Thoracic aorta (tissue), 2 donors: ENCODE measurements at places on chromosomes 5 and 9. TPM values are rescaled to one million over a fixed set of nuclear protein-coding genes. Genes with fewer than 3 reads are reported as not detected.

- peak overlapping the region; percentile 64 for H3K27ac ChIP-seq
- no peaks in the 10 kb centered on the region for H3K36me3 ChIP-seq
- no peak for DNase-seq
- H3K4me1 ChIP-seq: peaks cover 37% of the 10 kb centered on the region
- H3K27me3 ChIP-seq: no peaks in the 10 kb centered on the region
These were observed 256.7 kb downstream of the ARRDC3 start for GRCh38 chr5:91126448-91126847.

DNA sequence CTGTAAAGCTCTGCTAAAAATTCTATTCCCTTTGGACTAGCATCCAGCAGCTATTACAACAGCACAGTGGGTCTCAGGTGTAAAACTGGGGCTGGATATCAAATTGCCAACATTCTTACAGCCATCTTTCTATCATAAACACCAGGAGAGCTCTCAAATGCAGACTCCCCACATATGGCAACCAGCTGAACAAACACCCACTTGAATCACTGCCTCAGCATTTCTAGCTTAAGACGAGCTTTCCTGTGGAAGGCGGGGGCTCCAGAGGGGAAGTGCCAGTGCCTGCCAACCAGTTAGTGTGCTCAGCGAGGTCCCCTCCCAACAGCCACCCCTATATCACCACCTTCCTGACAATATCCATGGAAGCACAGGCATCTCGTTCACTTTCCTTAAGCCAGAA, 62.2 kb downstream of the IPPK start:
- H3K4me1 ChIP-seq: peaks cover 33% of the 10 kb centered on the region
- peaks cover 11% of the 10 kb centered on the region for H3K36me3 ChIP-seq
- H3K4me3 ChIP-seq: peak overlapping the region; percentile 8
- peak overlapping the region; percentile 84 for H3K27ac ChIP-seq
- no peaks in the 10 kb centered on the region for H3K27me3 ChIP-seq

DNA sequence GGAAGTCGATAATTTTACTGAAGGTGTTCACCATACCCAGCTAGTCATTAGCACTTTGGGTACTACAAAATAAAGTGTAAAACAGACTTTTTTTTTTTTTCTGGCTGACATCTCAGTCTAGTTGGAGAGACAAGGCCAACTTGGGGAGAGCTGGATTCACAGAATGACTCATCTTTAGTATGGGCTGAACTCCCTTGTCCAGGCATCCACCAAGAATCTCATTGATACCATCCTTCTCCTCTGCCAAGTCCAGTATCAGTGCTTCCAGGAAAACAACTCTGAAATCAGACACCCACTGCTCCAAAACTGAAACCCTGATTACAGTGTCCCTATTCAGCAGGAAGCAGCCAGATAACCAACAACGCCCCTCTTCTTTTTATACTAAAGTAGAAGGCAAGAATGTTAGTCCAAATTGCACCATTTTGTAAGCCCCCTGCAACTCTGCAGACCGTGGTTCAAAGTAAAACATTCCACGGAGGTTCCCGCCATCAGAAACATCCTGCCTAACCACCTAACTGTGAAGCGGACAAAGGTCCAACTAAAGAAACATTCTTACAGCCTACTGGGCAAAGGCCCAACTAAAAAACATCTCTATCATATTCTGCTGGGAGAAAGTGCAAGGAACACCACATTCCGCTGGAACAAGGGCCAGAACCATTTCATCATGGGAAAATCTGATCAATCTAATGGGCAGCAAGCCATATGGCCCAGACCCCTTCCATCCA, 728.2 kb downstream of the BRINP1 start:
- peaks cover 13% of the 10 kb centered on the region for H3K4me1 ChIP-seq
- no peaks in the 10 kb centered on the region for H3K36me3 ChIP-seq
- no peak overlapping the region for H3K27ac ChIP-seq

DNA sequence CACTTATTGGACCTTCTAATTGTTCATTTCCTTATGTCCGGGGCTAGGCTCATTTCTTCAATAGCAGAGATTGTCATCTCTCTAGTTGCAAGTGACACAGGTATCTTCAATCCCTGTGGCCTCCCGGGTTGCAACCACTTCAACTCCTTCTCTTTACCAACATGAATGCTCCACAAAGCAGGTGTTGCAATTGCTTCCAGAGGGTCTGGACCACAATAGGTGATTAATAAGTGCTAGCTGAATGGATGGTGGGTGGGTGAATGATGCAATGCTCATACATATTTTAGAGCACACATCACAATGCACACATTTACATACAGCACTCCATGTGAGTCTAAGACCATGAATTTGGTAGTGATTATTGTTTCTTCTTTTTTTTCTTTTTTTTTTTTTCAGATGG, 2.6 kb downstream of the CEMIP2 start:
- no peaks in the 10 kb centered on the region for H3K36me3 ChIP-seq
- H3K4me1 ChIP-seq: peaks cover 46% of the 10 kb centered on the region
- H3K27me3 ChIP-seq: no peaks in the 10 kb centered on the region
- no peak overlapping the region for H3K27ac ChIP-seq
- H3K4me3 ChIP-seq: no peak overlapping the region

- no peaks in the 10 kb centered on the region for H3K4me1 ChIP-seq
- no peak overlapping the region for H3K27ac ChIP-seq
- DNase-seq: no peak
- no peaks in the 10 kb centered on the region for H3K36me3 ChIP-seq
These were observed 216.7 kb downstream of the CTNND2 start for GRCh38 chr5:11687498-11687897.

The MIGA2 gene
- total RNA-seq: 31.3 TPM

DNA sequence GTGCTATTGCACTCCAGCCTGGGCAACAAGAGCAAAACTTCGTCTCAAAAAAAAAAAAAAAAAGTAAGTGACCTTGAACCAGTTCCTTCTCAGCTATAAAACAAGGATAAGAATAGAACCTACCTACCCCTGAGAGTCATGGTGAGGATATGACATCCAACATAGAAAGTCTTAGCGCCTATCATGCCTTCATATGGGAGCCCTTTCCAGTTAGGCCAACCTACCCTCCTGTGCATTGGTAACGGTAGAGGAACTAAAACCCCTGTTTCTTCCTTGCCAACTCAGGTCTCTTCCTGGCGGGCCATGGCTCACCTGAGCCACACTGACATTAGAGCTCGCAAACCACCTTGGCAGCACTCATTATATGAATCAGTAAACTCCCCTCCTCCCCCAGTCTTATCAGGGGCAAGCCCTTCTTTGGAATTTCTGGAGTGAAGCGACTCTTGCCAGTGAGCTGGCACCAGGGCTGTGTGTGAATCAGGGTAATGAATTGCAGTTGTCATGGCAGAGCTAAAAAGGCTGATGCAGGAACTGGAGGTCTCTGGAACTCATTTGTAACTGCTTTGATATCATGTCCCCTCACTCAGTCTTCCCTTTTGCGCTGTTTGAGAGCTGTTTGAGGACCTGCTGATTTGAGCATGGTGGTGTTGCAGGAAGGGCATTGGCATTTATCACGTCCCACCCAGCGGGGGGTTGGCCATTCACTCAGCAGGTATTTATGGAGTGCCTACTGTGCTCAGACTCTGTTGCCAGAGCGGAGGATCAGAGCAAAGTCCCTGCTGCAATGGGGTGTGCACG, 10.3 kb downstream of the WWC1 start:
- no peaks in the 10 kb centered on the region for H3K36me3 ChIP-seq
- H3K4me3 ChIP-seq: no peak overlapping the region
- H3K4me1 ChIP-seq: no peaks in the 10 kb centered on the region
- no peaks in the 10 kb centered on the region for H3K27me3 ChIP-seq
- H3K27ac ChIP-seq: no peak overlapping the region

DNA sequence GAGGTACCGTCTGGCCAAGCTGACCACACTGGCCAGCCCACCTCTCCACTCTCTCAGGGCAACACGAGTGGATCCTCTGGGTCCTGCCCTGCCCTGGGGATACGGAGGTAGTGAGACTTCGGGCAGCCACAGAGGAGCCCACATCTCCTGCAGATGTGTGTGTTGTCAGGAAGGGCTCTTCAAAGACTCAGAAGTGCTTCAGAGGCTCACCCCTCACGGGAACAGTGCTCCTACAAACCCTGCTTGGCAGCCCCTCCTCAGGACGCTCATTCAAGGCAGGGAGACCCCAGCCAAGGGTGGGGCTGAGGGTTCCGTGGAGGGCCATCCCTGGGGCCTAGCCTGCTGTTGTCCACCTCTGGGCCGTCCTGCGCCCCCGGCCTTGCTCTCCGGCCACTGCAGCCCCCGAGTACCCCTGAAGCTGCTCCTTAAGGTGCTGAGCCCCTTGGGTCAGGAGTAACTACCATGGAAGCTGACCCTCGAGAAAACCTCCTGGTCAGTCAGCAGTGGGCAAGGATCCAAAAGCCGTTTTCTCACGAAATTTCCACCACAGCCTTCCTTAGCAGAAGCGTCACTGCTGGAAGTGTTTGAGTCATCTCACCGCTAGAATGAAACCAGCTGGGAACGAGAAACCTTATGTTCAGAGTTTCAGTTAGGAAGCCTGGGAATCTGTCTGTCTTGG, 23.2 kb upstream of the LRRC14B start:
- H3K4me1 ChIP-seq: no peaks in the 10 kb centered on the region
- H3K36me3 ChIP-seq: no peaks in the 10 kb centered on the region
- H3K4me3 ChIP-seq: no peak overlapping the region
- H3K27ac ChIP-seq: no peak overlapping the region
- no peak for DNase-seq

DNA sequence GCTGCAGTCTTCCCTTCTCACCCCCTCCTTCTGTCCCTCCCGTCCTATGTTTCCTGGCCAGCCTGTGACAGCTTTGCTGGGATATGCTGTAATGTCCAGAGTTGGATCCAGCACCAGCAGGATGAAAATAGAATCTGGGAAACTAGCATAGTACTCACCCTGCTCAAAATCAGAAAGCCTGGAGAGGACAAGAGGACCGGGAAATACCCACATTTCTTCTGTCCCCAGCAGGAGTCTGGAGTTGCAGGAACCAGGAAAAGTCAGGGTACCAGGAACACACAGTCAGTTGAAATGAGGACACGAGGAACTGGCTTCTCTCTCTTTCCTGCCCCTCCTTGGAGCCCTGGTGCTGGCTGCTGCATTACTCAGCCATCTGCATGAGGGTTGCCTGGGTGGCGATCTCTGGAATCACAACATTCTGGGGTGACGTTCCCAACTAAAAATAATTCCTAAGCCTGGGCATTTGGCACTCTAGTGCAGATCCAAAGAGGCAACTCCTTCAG, 59.6 kb upstream of the NFIL3 start:
- H3K36me3 ChIP-seq: no peaks in the 10 kb centered on the region
- peak overlapping the region; percentile 73 for H3K27ac ChIP-seq
- H3K4me1 ChIP-seq: peaks cover 35% of the 10 kb centered on the region
- H3K27me3 ChIP-seq: no peaks in the 10 kb centered on the region
- peak overlapping the region; percentile 4 for H3K4me3 ChIP-seq

The CBY3 gene
- not detected for total RNA-seq

DNA sequence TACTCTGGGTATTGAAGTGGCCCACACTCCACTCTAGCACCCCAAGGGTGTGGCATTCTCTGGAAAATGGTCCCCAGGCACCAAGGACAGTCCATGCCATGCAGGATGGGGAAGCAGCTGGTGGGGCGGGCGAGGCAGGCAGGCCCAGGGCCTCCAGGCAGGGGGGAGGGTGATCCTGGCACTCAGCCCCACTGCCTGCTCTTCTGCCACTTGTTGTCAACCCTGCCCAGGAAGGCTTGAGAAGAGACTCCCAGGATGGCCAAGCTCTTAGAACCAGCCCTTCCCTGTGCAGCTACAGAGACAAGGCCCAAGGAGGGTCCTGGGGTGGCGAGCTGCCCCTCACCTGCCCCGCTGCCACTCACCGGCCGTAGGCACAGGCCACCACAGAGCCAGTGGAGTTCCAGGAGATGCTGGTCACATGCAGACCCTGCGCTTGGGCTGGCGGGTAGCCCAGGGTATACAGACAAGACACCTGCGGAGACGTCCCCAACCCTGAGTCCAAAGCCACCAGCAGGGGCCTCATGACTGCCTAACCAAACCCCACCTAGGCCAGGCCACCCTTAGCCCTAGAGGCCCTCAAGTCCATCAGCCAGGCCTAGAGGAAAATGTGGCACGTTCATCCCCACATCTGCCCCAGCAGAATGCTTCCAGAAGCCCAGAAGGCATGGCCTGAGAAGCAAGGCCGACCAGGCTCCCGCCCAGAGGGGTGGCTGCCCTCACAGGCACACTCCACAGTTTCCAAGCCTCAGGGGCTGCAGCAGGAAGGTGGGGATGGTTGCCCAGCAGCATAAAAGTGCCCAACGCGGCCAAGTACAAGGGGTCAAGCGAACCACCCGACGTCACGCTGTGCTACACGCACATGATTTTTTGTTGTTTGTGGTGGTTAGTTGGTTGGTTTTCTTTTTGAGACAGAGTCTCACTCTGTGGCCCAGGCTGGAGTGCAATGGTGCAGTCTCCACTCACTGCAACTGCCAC, 19.8 kb downstream of the DYNC2I2 start:
- H3K36me3 ChIP-seq: peaks cover 27% of the 10 kb centered on the region
- no peak overlapping the region for H3K4me3 ChIP-seq
- peak overlapping the region; percentile 95 for H3K27ac ChIP-seq

GRCh38 chr5:15261269-15261995, 238.5 kb upstream of the FBXL7 start:
- H3K4me1 ChIP-seq: peaks cover 43% of the 10 kb centered on the region
- no peaks in the 10 kb centered on the region for H3K36me3 ChIP-seq
- H3K4me3 ChIP-seq: peak overlapping the region; percentile 41
- H3K27me3 ChIP-seq: no peaks in the 10 kb centered on the region

DNA sequence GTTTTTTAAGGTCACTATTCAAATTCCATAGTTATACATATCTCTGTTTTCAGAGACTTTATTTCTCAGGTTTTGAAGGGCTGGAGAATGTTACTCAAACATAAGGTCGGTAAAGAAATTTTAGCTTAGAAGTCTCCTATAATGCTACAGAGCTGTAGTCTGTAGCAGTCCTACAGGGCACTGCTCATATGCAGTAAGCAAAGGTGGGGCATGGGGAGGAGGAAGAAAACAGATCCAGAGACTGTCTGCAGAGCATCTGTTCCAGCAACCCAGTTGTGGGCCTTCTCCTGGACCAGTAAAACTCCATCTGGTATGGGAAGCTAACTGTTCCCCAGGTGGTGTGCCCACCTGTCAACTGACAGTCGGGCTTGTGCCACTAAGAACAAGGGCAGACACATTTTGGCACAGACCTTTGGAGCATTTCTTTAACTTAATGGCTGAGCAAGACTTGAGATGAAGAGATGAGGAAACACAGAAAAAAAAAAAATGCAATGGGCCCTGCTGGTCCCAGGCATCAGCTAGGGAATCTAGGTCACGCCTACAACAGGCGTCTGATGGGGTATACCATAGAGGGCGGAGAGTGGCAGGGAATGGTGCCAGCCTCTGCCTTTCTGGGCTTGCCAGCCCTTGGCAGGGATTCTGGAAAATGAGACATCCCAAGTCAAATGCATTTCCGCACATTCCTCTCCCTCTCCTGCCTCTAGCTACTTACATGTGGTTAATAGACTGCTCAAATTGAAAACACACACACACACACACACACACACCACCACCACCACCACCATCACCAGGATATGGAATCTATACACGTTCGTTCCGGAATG, 218.9 kb downstream of the ARL15 start:
- no peak for DNase-seq
- H3K4me1 ChIP-seq: peaks cover 11% of the 10 kb centered on the region
- H3K27ac ChIP-seq: no peak overlapping the region
- no peaks in the 10 kb centered on the region for H3K27me3 ChIP-seq
- no peaks in the 10 kb centered on the region for H3K36me3 ChIP-seq
- no peak overlapping the region for H3K4me3 ChIP-seq

- DNase-seq: no peak
- H3K4me3 ChIP-seq: no peak overlapping the region
- H3K27ac ChIP-seq: no peak overlapping the region
- peaks cover 13% of the 10 kb centered on the region for H3K4me1 ChIP-seq
These were observed 417.7 kb downstream of the GADD45G start for GRCh38 chr9:90022474-90022873.

- no peaks in the 10 kb centered on the region for H3K4me1 ChIP-seq
- H3K4me3 ChIP-seq: no peak overlapping the region
- H3K36me3 ChIP-seq: peaks cover 27% of the 10 kb centered on the region
- no peak for DNase-seq
- no peak overlapping the region for H3K27ac ChIP-seq
These were observed 6.8 kb downstream of the NNT start for GRCh38 chr5:43609752-43610151.
